ENCODE measurements at places on chromosomes 7 and 10. TPM values are rescaled to one million over a fixed set of nuclear protein-coding genes. Genes with fewer than 3 reads are reported as not detected.
A peak's percentile ranks its signal among the peaks of the same experiment; 100 is the strongest.

The CCDC7 gene
- 72.9 TPM for total RNA-seq

The FAM185A gene
- total RNA-seq: 4.5 TPM

The GSDME gene
- not detected for total RNA-seq

The SYNPO2L gene
- total RNA-seq: not detected

The SPDYE6 gene
- total RNA-seq: not detected

The DLX6 gene
- total RNA-seq: not detected

The AOC1 gene
- not detected for total RNA-seq

The CCL24 gene
- not detected for total RNA-seq

The HOXA4 gene
- total RNA-seq: not detected

- peaks cover 89% of the 10 kb centered on the region for H3K36me3 ChIP-seq
- peak overlapping the region; percentile 49 for H3K27ac ChIP-seq
- no peak for DNase-seq
- peaks cover 66% of the 10 kb centered on the region for H3K4me1 ChIP-seq
- no peaks in the 10 kb centered on the region for H3K27me3 ChIP-seq
These were observed 36.5 kb downstream of the STK17A start for GRCh38 chr7:43619213-43620012.

GRCh38 chr10:23173214-23174073 lies 18.7 kb upstream of the PTF1A start:
- H3K4me3 ChIP-seq: no peak overlapping the region
- H3K27ac ChIP-seq: no peak overlapping the region
- peaks cover 88% of the 10 kb centered on the region for H3K27me3 ChIP-seq
- no peaks in the 10 kb centered on the region for H3K36me3 ChIP-seq

DNA sequence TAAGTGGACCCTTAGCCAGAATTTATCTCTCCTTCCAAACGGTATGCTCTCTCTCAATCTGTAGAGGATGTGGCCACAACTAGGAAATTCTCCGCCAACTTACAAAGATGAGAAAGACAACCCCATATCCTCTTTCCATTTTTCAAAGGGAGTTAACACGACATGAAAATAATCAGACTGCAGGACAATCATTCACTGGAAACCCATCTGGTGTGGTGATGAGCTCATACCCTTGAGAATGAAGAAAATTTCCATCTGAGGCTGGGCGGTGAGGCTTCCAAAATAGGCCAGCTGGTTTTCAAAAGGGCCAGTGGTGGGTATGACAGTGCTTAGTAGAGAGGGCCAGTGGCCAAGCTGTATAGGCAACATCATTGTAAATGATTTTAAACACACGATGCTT lies 369.6 kb downstream of the FRMD4A start:
- no peaks in the 10 kb centered on the region for H3K4me1 ChIP-seq
- H3K27ac ChIP-seq: no peak overlapping the region
- no peak for DNase-seq

GRCh38 chr7:2996141-2996540 lies 47.5 kb downstream of the CARD11 start:
- H3K4me3 ChIP-seq: no peak overlapping the region
- H3K27me3 ChIP-seq: no peaks in the 10 kb centered on the region
- no peak for DNase-seq

GRCh38 chr10:25157650-25158049 lies 17.2 kb upstream of the GPR158 start:
- no peak for DNase-seq
- no peak overlapping the region for H3K27ac ChIP-seq
- peaks cover 7% of the 10 kb centered on the region for H3K27me3 ChIP-seq
- no peaks in the 10 kb centered on the region for H3K36me3 ChIP-seq
- no peak overlapping the region for H3K4me3 ChIP-seq

- no peak for DNase-seq
- no peaks in the 10 kb centered on the region for H3K4me1 ChIP-seq
- H3K27me3 ChIP-seq: no peaks in the 10 kb centered on the region
- H3K4me3 ChIP-seq: no peak overlapping the region
These were observed 37.9 kb downstream of the EXOC4 start for GRCh38 chr7:133290676-133291333.

DNA sequence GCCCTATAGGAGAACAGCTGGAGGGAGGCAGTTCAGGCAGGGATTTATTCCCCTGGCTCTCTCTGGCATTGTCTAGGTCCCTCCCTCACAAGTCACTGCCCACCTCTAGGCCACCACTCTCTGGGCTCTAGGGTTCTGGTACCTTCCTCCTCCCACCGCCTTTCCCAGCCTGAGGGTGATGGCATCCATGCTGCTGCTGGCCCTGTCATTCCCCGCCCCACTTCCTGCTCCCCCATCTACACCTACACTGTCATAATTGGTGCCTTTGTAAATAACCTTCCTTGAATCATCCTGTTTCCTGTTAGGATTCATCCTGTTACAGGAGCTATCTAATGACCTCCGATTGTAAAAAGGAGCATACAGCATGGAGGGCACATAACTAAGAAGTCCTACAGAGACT lies 303.3 kb upstream of the COBL start:
- H3K27me3 ChIP-seq: no peaks in the 10 kb centered on the region
- H3K27ac ChIP-seq: no peak overlapping the region
- no peaks in the 10 kb centered on the region for H3K4me1 ChIP-seq

DNA sequence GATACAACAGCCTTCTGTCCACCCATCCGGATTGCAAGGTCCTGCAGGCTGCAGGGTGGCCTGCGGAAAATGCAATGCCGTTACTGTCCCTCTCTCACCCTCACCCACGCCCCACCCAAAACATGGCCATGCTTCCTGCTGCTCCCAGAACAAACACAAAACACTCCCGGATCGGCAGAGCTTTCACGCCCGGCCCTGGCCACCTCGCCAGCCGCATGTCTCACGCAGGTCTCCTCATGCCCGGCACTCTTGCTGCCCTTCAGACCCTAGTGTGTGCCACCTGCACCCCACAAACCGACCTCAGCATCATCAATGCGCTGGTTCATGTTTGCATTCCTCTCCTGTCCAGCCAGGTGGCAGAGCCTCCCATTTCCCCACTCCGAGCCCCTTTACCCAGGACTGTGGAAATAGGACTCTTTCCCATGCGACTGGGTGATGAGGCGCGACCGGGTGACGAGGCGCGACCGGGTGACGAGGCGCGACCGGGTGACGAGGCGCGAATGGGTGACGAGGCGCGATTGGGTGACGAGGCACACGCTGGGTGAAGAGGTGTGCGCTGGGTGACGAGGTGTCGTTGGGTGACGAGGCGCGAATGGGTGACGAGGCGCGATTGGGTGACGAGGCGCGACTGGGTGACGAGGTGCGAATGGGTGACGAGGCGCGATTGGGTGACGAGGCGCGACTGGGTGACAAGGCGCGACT lies 8.9 kb upstream of the NOM1 start:
- no peaks in the 10 kb centered on the region for H3K36me3 ChIP-seq
- no peak for DNase-seq
- H3K27ac ChIP-seq: no peak overlapping the region
- peaks cover 18% of the 10 kb centered on the region for H3K27me3 ChIP-seq
- H3K4me3 ChIP-seq: no peak overlapping the region

- no peak for DNase-seq
- H3K4me1 ChIP-seq: no peaks in the 10 kb centered on the region
- no peak overlapping the region for H3K27ac ChIP-seq
These were observed 209.4 kb upstream of the FOXK1 start for GRCh38 chr7:4472728-4473127.

GRCh38 chr7:113289140-113289740 lies 170.9 kb upstream of the SMIM30 start:
- no peak overlapping the region for H3K27ac ChIP-seq
- H3K27me3 ChIP-seq: no peaks in the 10 kb centered on the region
- H3K4me1 ChIP-seq: no peaks in the 10 kb centered on the region
- no peak overlapping the region for H3K4me3 ChIP-seq
- DNase-seq: no peak

DNA sequence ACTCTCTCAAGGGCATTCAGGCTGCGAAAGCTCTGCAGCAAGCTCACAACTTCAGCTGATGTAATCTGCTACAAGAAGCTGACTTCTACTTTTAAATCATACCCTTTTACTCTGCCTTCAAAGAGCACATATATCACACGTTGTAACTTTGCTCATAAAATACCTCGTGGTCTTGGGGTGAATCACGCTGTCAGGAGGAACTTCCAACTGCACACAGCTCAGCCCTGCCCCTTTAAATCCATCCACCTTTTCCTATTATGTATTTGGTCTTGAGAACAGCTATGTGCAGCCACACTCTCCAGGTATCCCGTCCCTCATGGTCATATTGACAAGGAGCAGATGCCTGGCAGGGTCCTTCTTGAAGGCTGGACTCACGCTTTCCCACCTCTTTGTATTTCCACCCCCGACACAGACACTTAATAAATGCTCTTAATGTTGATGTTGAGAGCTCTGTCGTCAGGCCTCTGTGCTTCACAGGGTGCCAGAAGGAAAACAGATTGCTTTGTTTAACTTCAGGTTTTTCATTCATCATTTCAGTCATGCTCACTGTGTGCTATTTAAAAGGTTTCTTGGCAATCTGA lies 47.6 kb downstream of the ICA1 start:
- no peaks in the 10 kb centered on the region for H3K4me1 ChIP-seq
- DNase-seq: no peak
- no peak overlapping the region for H3K4me3 ChIP-seq
- no peaks in the 10 kb centered on the region for H3K27me3 ChIP-seq
- H3K27ac ChIP-seq: no peak overlapping the region

DNA sequence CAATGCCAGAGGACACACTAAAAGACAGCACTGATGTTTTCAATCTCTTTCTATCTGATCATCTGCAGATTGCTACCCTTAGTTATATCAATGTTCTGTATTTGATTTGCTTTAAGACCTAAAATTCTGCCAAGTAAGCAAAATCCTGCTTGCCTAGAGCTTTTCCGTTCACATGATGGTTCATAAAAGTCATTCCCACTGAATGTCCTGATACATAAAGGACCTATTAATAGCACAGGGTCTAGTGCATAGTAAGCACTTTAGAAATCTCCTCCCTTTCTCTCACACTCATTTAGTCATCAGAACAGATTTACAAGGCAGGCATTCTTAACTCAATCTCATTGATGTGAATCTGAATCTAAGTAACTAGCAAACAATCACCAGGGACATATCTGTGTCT lies 68.8 kb downstream of the PCGF5 start:
- no peaks in the 10 kb centered on the region for H3K4me1 ChIP-seq
- no peak overlapping the region for H3K27ac ChIP-seq
- DNase-seq: no peak
- H3K4me3 ChIP-seq: no peak overlapping the region
- H3K27me3 ChIP-seq: no peaks in the 10 kb centered on the region

GRCh38 chr7:107170051-107170915 lies 1.5 kb downstream of the HBP1 start:
- no peak for DNase-seq
- H3K4me3 ChIP-seq: peak overlapping the region; percentile 87
- peaks cover 24% of the 10 kb centered on the region for H3K4me1 ChIP-seq
- no peaks in the 10 kb centered on the region for H3K27me3 ChIP-seq

GRCh38 chr10:28354511-28354910 lies 51.6 kb upstream of the MPP7 start:
- H3K27me3 ChIP-seq: no peaks in the 10 kb centered on the region
- DNase-seq: no peak
- no peak overlapping the region for H3K27ac ChIP-seq
- no peaks in the 10 kb centered on the region for H3K4me1 ChIP-seq
- H3K36me3 ChIP-seq: no peaks in the 10 kb centered on the region
- H3K4me3 ChIP-seq: no peak overlapping the region

DNA sequence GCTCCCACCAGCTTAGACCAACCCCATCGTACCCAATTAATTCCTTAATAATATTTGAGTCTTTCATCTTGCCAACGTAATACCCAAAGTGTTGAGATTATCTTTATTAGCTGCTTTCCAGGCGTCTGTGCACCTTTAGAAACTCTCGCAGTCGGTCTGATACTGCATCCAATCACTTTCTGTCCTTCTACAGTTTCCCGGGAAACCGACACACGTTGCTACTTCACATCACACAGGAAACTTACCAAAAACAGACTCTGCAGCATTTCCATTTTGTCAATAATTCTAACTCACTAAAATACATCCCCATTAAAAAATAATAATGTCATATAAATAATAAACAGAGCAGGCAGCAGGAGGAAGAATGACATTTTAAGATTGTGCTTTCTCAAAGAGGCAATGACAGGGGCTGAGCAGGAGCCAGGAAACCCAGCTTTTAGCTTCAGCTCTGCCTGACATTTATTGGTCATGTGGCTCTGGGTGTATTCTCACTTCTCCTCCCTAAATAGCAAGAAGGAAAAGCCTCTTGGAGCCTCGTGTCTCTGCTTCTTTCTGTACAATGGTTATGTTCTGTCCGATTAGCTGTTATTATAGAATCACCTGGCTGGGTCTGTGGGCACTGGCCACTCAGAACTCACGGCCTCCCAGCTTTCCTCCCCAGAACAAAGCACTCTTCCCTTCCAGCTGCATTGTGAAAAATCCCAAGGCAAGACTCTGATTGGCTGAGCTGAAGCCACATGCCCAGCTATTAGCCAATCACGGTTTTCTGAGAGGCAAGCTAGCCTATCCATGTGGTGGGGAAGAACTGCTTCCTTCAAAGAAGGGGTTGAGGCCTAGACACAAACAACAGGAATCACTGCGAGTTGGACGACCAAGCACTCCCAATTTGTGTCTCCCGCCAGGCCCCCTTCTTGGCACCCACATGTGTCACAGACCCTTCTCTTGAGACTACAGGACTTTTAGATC lies 424.7 kb upstream of the FOXK1 start:
- peaks cover 2% of the 10 kb centered on the region for H3K27me3 ChIP-seq
- no peaks in the 10 kb centered on the region for H3K4me1 ChIP-seq
- no peak overlapping the region for H3K27ac ChIP-seq
- no peaks in the 10 kb centered on the region for H3K36me3 ChIP-seq
- H3K4me3 ChIP-seq: no peak overlapping the region

- DNase-seq: no peak
- H3K27me3 ChIP-seq: no peaks in the 10 kb centered on the region
- no peak overlapping the region for H3K4me3 ChIP-seq
- H3K4me1 ChIP-seq: no peaks in the 10 kb centered on the region
- no peaks in the 10 kb centered on the region for H3K36me3 ChIP-seq
These were observed 11.2 kb upstream of the TECTB start for GRCh38 chr10:112271982-112272381.

Data from CD4-positive, alpha-beta T cell (primary cell).